ENCODE measurements at places on chromosomes 7 and 10.

- no peak for DNase-seq
Observed at GRCh38 chr7:92053312-92053711, 81.0 kb downstream of the CYP51A1 start.

DNA sequence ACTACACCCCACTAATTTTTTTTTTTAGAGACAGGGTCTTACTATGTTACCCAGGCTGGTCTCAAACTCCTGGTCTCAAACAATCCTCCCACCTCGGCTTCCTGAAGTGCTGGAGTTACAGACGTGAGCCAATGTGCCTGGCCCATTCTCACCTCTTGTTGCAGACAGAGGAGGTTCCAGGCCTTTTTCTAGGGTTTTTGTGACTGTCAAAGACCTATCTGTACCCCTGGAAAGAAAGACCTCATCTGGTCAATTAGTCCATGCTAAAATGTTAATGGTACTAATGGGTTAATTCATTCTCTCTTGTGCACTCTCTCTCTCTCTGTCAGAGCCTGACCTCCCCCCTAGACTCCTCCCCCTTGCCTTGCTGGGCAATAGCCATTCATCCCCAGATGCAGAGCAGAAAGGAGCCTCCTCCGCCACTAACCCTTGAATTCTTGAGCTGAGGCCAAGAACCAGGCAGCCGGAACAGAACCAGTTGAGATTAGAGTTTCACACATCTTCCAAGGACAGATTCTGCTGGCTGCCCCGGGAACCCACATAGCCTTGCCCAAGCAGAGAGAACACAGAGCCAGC lies 209.7 kb downstream of the SKIDA1 start:
- DNase-seq: no peak

- no peak for DNase-seq
Observed at GRCh38 chr10:3996697-3997096, 211.7 kb upstream of the KLF6 start.

GRCh38 chr7:45869426-45869825 lies 3.5 kb downstream of the CCDC201 start:
- no peak for DNase-seq

DNA sequence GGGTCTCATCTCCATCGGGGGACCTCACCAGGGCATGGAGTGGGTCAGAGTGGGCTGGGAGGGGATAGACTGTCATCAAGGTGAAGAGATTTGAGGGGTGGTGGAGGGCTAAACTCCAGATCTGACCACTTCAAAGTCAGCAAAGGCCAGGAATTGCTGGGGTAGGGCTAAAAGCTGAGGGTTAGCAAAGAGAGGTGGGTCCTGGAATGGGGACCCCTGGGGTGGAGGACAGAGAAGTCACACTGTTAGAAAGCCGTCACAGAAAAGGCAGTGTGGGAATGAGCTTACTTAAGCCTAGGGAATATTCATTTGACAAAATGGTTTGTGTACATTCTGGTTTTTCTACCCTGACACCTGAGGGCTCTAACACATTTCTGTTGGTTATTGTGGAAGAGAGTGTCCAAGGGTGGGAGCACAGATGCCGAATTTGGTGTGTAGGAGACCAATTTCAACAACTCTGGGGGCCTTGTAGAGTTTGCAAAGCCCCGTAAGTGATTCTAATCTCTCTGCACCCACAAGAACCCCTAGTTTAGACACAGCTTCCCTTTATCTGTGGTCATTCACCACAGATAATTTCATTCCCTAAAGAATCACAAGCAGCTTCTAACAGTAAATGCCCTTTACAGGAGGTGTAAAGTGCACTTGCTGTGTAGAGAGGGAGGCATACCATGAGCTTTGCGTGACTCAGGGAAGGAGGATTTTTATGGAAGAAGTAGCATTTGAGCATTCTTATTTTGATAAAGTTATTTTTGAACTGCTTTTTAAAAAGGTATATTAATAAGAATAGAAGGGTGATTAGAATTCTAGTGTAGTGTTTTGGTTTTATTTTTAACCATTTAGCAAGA lies 6.4 kb downstream of the FBH1 start:
- DNase-seq: no peak

DNA sequence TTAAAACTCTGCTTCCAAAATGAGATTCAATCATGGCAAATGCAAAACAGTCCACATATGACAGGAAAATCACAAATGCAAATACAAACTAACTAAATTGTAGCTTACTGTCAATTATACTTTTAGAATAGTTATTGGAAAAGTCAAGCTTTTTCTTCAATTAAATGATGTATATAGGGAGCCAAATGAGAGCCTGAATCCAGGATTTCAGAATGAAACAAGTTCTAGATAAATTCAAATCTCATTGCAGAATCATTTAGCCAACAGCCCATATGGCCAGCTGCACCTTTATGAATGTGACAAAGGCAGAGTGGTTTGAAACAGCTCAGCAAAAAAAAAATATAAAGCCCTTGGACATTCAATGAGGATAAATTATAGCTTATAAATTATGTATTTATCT lies 82.2 kb upstream of the SCIN start:
- no peak for DNase-seq

GRCh38 chr7:7737674-7738073 lies 19.3 kb upstream of the RPA3 start:
- DNase-seq: no peak
